Endothelial cell of umbilical vein (primary cell): ENCODE measurements at places on chromosomes 2 and 18.
A peak's percentile ranks its signal among the peaks of the same experiment; 100 is the strongest.

- no peak for DNase-seq
These were observed 174.2 kb downstream of the WDR7 start for GRCh38 chr18:56825321-56825720.

- no peak for DNase-seq
These were observed 482.0 kb downstream of the TSN start for GRCh38 chr2:122237450-122237849.

GRCh38 chr2:145806546-145806945 lies 1286.6 kb upstream of the ZEB2 start:
- DNase-seq, result no peak

DNA sequence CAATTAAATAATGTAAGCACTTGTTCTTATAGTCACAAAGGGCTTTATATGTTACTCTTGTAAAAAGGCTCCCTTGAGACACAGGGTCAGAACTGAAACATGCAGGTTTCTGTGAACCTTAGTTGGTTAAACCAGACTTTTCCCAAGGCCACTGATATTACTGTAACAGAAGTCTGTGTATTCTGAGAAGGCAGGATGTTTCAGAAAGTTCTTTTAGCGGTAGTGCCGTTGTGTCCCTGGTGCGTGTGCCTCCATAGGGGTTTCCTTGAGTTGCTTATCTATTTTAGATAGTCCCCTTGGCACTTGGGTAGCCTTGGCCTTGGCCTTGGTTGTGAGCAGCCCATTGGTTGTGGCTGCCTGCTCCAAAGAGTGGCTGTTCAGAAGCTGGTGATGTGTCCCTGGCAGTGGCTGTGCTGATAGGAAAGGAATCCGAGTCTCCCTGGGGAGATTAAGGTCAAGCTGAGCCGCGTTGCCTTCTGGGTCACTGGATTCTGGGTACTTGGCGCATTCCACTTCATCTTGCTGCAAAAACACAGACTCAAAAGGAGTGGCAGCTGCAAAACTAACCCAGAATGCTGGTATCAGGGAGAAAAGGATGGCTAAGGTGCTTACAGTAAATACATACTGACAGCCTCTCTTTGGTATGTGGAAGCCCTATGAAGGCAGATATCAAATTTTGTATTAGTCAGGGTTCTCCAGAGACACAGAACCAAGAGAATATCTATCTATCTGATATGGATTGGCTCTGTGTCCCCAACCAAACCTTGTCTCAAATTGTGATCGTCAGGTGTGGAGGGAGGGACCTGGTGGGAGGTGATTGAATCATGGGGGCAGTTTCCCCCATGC lies 69.7 kb downstream of the FHOD3 start:
- DNase-seq, result no peak

GRCh38 chr2:207847807-207848544 lies 78.3 kb upstream of the FZD5 start:
- peak; percentile 97 for DNase-seq

- no peak for DNase-seq
These were observed 36.7 kb downstream of the DNMT3A start for GRCh38 chr2:25304826-25305596.

GRCh38 chr18:1779587-1779986 lies 791.7 kb downstream of the METTL4 start:
- DNase-seq, result no peak

GRCh38 chr18:36464126-36464651 lies 166.7 kb downstream of the FHOD3 start:
- DNase-seq, result no peak

DNA sequence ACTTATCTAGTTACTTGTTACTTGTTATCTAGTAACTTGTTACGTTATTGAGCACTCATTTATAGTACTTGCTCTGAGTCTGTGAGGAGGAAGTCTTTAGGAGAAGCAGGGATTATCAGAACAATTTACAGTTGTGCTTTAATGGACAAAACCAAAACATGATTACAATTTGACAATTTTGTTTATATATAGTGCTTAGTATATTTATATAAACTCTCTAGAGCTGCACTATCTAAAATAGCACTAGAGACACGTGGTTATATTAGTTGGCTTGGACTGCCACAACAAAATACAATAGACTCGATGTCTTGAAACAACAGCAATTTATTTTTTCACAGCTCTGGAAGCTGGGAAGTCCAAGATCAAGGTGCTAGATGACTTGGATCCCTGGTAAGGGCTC lies 78.4 kb downstream of the BMPR2 start:
- no peak for DNase-seq

GRCh38 chr2:161857920-161858319 lies 216.1 kb downstream of the DPP4 start:
- DNase-seq, result no peak

- no peak for DNase-seq
These were observed 14.8 kb upstream of the GLI2 start for GRCh38 chr2:120720746-120721375.

DNA sequence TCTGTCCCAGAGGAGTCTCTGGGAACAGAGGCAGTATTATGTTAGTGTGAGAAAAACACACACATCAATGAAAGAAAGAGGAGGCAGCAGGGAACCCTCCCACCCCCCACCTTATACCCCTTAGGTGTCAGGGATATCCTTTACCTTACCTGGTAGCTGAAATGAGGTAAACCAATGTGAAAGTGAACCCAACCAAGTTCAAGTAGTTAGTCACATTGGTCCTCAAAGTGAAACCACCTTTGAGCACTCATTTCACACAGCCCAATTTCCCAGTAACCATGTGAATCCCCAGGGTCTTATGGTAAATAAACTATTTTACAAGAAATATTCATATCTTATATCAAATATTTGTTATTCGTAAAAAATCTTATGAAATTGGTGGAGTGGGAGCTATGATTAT lies 377.8 kb downstream of the LRATD1 start:
- no peak for DNase-seq

- peak; percentile 36 for DNase-seq
These were observed 100.7 kb upstream of the STK39 start for GRCh38 chr2:168348076-168348475.

- DNase-seq, result no peak
These were observed 588.1 kb downstream of the DCDC2C start for GRCh38 chr2:4291430-4291829.

- no peak for DNase-seq
These were observed 40.2 kb upstream of the MCFD2 start for GRCh38 chr2:46955764-46956163.

- no peak for DNase-seq
These were observed 47.7 kb downstream of the MAPRE2 start for GRCh38 chr18:35088921-35089320.

- DNase-seq, result no peak
These were observed 19.9 kb downstream of the TPRKB start for GRCh38 chr2:73717251-73717606.

GRCh38 chr2:60961457-60961856 lies 56.1 kb upstream of the PEX13 start:
- DNase-seq, result no peak

DNA sequence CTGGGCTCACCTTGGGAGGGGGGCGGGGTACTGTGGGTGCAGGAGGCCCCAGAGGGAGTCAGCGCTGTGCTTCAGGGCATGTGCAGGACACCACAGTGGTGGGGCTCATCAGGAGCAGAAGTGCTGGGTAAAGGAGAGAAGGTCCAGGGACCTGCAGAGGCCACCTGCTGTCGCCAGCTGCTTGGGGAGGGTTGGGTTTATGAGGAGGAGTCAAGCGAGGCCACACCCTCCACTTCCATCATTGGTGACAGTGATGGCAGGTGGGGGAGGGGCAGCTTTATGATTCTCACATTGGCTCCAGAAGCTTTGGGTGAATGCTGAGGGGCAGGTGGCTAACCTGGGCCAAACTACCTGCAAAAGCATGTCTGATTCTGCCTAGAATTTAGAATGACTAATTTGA lies 392.6 kb downstream of the HRH4 start:
- DNase-seq, result no peak

DNA sequence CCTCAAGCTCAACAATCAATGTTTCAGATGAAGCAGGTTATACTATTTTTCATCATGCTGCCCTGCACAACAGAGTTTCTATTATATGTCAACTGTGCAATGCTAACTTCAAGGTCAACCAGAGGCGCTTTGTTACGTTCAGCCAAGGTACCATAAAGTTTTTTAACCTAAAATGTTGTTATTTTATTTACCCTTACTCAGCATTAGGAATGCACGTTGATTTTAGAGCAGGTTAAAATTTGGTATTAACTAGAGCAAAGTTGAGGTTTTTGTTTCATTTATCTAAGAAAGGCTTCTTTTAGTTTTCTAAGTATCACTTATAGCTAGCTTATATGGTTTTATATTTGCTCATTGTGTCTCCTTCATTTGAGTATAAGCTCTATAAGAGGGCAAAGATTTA lies 21.8 kb downstream of the ANKAR start:
- DNase-seq, result no peak

- no peak for DNase-seq
These were observed 15.0 kb upstream of the IL1A start for GRCh38 chr2:112798979-112799975.

DNA sequence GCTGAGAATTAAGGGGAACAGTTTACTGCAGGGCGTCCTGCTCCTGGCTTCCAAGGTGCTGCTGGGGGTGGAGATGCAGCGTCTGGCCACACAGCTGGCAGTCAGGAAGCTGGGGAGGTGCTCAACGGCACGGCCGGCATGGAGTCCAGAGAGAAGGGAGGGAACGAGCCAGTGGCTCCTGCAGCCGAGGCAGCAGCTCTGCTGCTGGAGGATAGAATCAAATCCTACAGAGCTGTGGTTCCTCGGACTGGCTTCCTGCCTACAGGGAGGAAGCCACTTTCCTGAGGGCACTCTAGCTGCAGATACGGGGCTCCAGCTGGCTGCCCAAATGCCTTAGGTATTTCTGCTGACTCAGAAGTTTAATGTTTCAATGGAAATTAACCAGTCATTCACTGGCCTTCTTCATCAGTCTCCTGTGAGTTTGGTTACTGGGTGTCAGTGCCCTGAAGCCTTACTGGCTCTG lies 266.3 kb downstream of the TWIST2 start:
- DNase-seq, result peak; percentile 34

GRCh38 chr18:54926593-54927325 lies 32.5 kb downstream of the CCDC68 start:
- no peak for DNase-seq

- no peak for DNase-seq
These were observed 28.7 kb upstream of the MYCN start for GRCh38 chr2:15911686-15912085.

- DNase-seq, result no peak
These were observed 118.0 kb downstream of the KCNE4 start for GRCh38 chr2:223169830-223170605.

- no peak for DNase-seq
These were observed 7.9 kb upstream of the OTOF start for GRCh38 chr2:26485725-26486418.

DNA sequence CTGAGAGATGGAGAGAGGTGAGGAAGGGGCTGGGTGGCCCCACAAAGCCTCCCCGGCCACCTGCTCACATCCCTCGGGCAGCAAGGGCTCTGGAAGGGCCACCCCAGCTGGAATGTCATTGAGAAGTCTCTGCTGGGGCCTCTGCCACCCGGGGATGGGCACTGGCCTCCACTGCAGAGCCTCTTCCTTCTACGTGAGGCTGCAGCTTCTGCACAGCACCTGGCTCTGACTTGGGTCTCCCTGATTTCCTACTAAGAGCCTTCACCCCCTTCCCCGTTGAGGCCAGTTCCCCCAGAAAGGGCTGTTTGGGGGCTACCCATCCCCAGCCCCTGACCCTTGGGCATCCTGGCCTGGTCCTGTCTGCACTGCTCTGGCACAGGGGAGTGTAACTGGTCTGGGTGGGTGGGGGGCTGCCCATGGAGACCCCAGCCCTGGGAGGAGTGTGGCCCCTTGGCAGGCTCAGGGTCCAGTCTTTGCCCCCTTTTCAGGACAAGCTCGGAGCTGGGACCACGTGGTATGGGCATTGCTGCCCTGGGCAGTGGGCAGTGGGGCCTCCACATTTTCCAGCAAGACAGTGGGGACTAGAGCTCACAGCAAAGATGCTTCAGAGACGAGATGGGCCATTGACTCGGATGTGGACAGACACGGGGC lies 5.6 kb downstream of the PDCD1 start:
- DNase-seq, result no peak

GRCh38 chr2:202201220-202202160 lies 36.9 kb downstream of the SUMO1 start:
- no peak for DNase-seq

DNA sequence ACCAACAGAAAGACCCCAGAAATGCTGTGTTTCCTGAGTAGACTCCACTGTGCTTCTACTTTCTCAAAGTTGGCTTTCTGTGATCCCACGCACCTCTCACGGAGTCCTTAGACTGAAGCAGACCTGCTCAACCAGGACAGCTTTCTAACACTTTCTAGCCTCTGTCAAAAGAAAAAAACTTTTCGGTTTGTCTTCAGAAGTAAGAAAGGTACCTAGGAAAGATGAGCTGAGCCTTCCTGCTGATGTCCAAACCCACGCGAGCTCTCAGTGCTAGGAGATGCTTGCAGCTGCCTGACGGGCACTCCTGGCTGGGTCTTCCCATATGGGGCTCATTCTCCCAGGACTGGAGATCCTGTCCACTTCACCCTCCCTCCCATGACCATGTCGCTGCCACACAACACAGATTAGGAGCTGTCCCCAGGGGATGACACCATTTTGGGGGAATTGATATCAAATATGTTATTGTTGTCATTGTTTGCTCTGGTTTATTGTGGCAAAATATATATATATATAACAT lies 49.2 kb upstream of the DAPL1 start:
- DNase-seq, result no peak

DNA sequence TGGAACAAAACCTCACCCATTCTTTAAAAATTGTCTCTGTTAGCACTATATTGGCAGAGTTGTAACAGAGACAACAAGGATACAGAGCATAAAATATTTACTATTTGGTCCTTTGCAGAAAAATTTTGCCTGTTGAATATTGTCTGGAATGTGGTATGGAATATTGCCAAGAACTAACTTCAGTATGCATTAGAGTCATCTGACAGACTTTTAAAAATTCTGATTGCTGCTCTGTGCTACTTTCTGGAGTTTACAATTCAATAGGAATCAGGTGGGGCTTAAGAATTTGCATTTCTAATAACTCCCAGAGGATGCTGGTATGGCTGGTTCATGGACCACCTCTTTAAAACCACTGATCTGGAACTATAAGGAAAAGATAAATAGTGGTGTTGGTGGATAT lies 32.8 kb upstream of the NYAP2 start:
- DNase-seq, result no peak

- DNase-seq, result peak; percentile 97
These were observed 3.8 kb downstream of the TGIF1 start for GRCh38 chr18:3453540-3454364.

DNA sequence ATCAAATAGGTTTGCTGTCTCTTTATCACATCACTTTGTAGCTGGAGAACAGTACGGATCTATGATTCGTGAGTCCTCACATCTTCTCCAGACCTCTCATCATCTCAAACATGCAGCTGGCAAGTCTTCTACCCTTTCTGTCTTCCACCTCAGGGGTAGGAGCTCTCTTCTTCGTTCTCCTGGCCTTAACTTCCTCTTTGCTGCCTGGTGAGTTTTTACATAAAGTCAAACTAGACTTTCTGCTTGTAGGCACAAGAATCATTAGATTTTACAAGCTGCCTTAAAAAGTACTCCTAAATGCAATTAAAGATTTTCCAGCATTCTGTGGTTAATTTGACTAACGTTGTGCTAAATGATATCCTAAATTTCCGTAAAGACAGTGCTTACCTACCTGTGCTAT lies 43.7 kb upstream of the TANK start:
- no peak for DNase-seq

- DNase-seq, result no peak
These were observed 255.4 kb downstream of the AGAP1 start for GRCh38 chr2:235749121-235749770.

- no peak for DNase-seq
These were observed 23.0 kb upstream of the ODC1 start for GRCh38 chr2:10471046-10471571.

GRCh38 chr2:8984157-8984556 lies 19.3 kb downstream of the MBOAT2 start:
- DNase-seq, result peak; percentile 48
